Activated T-helper 1 cell treated with Interleukin-2 at 50 U/mL for 16 hours (primary cell): ENCODE measurements at places on chromosomes 5 and 9.

DNA sequence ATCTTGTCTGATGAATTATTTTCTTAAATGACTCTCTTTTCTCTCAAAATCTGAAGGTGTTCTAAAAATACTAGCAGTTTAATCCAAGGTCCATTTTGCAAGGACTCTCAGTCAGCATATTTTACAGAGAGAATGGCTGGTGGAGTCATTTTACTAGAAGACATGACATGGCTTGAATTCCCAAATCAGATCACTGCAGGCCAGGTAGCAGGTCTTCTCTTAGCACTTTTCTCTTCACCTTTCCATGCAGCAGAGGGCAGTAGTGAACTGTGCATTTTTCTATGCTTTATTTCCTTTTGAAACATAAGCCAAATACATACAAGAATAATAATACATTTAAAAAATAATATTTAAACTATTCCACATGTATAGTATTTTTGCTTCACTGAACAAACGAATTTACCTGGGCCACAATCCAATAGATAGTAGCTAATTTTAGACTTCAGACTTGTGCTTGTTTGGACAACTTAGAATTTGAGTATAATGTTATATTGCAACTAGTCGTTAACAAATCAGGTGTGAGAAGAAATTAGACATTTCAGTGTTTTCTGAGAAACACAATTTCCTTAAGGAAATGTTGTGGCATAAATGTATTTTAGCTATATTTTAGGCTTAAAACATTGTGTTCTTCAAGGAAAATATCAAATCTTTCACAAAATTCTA, 289.4 kb upstream of the DAB2 start:
- DNase-seq = no peak

DNA sequence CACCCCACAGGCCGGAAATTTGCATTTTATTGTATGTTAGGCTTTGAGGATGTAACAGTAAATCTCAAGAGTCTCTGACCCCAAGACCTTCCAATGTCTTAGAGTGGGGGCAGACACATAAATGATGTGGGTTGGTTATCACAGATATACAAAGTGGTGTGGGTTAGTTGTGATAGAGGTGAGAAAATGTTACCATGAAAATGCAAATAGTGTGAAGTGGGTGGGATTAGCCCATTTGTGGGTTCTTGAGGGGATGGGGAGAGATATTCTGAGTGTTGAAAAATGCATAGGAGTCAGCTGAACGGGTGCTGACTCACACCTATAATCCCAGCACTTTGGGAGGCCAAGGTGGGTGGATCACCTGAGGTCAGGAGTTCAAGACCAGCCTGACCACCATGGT, 7.9 kb upstream of the RNF145 start:
- no peak for DNase-seq

DNA sequence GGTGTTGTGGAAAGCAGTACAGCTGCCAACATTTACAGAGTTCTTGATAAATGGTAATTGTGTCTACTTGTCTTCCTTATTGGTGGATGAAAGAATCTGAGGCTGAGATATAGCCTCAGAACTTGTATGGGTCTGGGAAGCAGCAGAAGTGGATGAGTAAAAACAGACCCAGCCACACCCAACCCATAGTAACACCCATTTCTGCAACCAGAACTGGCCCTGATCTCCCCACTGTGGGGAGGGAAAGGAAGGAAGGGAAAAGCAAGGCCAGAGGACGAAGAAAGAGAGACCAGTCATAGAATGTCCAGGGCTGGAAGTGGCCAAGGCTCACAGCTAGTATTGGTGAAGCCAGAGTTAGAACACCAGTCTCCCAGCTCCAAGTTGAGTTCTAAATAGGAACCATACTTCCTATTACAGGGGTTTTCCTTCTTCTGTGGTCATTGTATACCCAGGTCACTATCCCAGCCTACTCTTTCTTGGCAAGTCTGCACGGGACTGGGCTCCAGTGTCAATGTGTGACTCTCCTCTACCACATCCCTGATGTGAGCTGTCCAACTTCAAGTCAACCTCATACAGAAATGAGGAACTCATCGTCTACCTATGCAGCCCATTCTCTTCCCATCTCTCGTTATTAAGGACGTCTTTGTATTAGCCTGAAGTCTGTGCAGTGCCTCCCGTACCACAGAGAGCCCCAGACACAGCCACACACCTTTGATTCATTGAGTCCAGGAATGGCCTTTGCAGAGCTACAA, 35.9 kb downstream of the ITK start:
- DNase-seq = no peak

DNA sequence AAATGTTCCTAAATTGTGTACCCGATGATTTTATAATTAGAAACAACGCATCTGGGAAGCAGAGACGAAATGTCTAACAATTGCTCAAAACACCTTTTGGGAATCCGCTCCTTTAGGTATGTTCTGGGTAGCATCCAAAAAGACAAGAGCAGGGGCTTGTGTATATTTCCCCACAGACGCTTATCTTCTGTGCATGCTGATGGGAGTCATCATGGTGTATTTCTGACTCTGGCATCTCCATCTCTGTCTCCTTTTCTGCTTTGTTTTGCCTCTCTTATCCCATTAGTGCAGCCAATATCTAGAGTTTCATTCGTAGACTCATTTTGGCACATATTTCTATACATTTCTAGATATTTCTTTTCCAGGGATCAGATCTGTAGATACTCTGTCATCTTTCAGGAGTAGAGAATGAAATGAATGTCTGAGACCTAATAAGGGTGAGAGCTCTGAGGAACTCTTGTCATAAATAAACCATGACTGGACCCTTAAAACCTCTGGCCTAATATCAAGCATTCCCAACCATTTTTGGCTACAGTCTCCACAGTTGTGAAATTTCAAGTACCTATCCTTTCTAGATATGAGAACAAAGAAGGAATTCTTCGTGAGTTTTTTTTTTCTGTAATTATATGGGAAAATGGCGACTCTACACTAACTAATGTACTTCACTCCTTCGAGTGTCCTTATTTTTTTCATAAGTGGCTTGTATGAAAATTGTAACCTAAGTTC, 508.2 kb downstream of the ACTL7B start:
- no peak for DNase-seq

DNA sequence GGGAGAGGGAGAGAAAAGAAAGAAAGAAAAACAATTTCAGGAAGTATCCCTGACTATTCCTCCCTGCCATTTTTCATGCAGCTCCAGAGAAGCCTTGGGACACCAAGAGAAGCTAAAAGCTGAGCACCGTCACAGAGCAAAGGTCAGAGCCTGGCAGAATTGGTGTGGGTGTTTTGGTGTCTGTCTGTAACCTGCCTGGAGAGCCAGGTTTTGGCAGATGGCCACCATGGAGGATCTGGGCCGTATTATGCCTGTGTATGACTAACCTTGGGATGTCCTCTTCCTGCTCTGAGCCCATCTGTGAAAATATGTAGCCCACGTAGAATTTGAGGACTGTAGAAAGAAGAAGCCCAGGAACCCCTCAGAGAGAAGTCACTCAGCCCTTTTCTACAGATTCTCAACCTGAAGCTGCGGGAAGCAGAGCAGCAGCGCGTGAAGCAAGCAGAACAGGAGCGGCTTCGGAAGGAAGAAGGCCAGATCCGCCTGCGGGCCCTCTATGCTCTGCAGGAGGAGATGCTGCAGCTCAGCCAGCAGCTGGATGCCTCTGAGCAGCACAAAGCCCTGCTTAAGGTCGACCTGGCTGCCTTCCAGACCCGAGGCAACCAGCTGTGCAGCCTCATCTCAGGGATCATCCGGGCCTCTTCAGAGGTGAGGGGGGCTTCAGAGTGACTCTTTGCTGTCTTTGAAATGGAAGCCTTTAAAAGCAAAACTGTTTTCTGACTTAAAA, 18.8 kb downstream of the GLE1 start:
- DNase-seq = no peak

- no peak for DNase-seq
These were observed 13.6 kb upstream of the PALM2AKAP2 start for GRCh38 chr9:109766351-109766750.

- DNase-seq = no peak
These were observed 273.2 kb downstream of the RAB3C start for GRCh38 chr5:58855851-58856739.

- no peak for DNase-seq
These were observed 54.9 kb upstream of the GRAMD2B start for GRCh38 chr5:126368239-126368812.

- DNase-seq = no peak
These were observed 310.2 kb downstream of the ARRDC3 start for GRCh38 chr5:91072881-91073280.

DNA sequence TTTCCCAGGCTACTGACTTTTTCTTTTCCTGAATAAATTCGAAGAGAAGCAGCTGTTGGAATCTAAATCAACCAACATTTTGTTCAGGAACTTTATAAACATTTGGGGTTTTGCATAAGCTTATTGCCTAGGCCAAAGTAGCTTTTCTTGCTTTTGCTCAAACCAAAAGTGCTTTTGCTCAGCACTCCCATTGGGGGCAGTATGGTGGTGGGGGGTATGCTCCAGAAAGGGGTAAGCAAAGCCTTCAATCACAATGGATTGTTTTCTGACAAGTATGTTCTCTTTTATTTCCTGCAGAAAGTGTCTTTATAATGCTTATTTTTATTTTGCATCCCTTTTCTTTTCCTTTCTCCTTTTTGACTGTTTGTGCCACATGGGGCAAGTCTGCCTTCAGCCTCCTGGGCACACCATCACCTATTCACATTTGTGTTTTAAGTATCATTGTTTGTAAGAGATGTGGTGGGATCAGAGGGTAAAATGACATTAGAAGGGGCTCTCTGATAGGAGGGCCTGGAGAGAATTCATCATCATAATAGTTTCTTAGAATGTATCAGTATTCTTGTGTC, 86.0 kb downstream of the PRDM6 start:
- DNase-seq = no peak
